A549 treated with DMSO at 1 μM for 4 hours (cell line): ENCODE measurements at places on chromosomes 2 and 18. TPM values are rescaled to one million over a fixed set of nuclear protein-coding genes. Genes with fewer than 3 reads are reported as not detected.

TRABD2A gene
- total RNA-seq: 8.9 to 10.8 TPM (median 10.3 TPM) in 5 replicates

SMYD1 gene
- not detected in 5 replicates for total RNA-seq

MRPL53 gene
- total RNA-seq: 105 to 147 TPM (median 128 TPM) in 5 replicates

CD8A gene
- total RNA-seq: 0.19 to 0.45 TPM (median 0.30 TPM) in 5 replicates

TAF4B gene
- total RNA-seq: 5.2 to 7.0 TPM (median 5.3 TPM) in 5 replicates

NCKAP1 gene
- 84.4 to 113 TPM (median 102 TPM) in 5 replicates for total RNA-seq

DUSP19 gene
- 0.41 to 1.1 TPM (median 0.61 TPM) in 5 replicates for total RNA-seq

MAPK4 gene
- total RNA-seq: 0.02 to 0.17 TPM (median 0.07 TPM) in 5 replicates

RNF152 gene
- total RNA-seq: 0.01 to 0.16 TPM (median 0.01 TPM) in 3 of 5 replicates, not detected in the others

NEU2 gene
- not detected in 5 replicates for total RNA-seq

ATP8B1 gene
- total RNA-seq: 9.9 to 13.9 TPM (median 10.6 TPM) in 5 replicates

KATNAL2 gene
- total RNA-seq: 0.75 to 2.6 TPM (median 1.8 TPM) in 5 replicates

IL36B gene
- 0.15 to 0.25 TPM (median 0.24 TPM) in 3 of 5 replicates, not detected in the others for total RNA-seq

POU3F3 gene
- 0.03 to 0.05 TPM in 2 of 5 replicates, not detected in the others for total RNA-seq

PRKAG3 gene
- not detected in 5 replicates for total RNA-seq

ZNF385B gene
- total RNA-seq: 0.20 TPM in 1 of 5 replicates, not detected in the others

C18orf54 gene
- 2.1 to 3.5 TPM (median 2.8 TPM) in 5 replicates for total RNA-seq

ITGA6 gene
- 38.3 to 53.8 TPM (median 48.3 TPM) in 5 replicates for total RNA-seq

CXCR1 gene
- total RNA-seq: not detected in 5 replicates

DSG1 gene
- total RNA-seq: not detected in 5 replicates

ZBTB7C gene
- total RNA-seq: 0.03 to 0.11 TPM (median 0.05 TPM) in 5 replicates

MGAT4A gene
- 0.78 to 1.7 TPM (median 1.3 TPM) in 5 replicates for total RNA-seq

ZC3H15 gene
- total RNA-seq: 85.3 to 95.7 TPM (median 93.7 TPM) in 5 replicates

NOSTRIN gene
- total RNA-seq: 1.4 to 2.2 TPM (median 1.9 TPM) in 5 replicates

MLPH gene
- 180 to 294 TPM (median 277 TPM) in 5 replicates for total RNA-seq

KIAA2012 gene
- total RNA-seq: not detected in 5 replicates

ATP6V1C2 gene
- 0.18 to 0.99 TPM (median 0.32 TPM) in 5 replicates for total RNA-seq

DCDC2C gene
- 0.15 to 0.50 TPM (median 0.36 TPM) in 5 replicates for total RNA-seq

TFPI gene
- total RNA-seq: 41.4 to 72.0 TPM (median 62.0 TPM) in 5 replicates

CIB4 gene
- 0.16 to 0.31 TPM (median 0.26 TPM) in 3 of 5 replicates, not detected in the others for total RNA-seq

GPR39 gene
- total RNA-seq: 8.5 to 12.1 TPM (median 11.9 TPM) in 5 replicates

FBXO48 gene
- 0.49 to 0.81 TPM (median 0.71 TPM) in 5 replicates for total RNA-seq

KLHL29 gene
- total RNA-seq: 3.4 to 5.1 TPM (median 4.4 TPM) in 5 replicates

ZNF407 gene
- 2.4 to 3.2 TPM (median 3.0 TPM) in 5 replicates for total RNA-seq

SP5 gene
- 0.05 TPM in 1 of 5 replicates, not detected in the others for total RNA-seq

C2orf80 gene
- total RNA-seq: not detected in 5 replicates

RSAD2 gene
- 0.15 to 0.62 TPM (median 0.34 TPM) in 5 replicates for total RNA-seq

FOXI3 gene
- not detected in 5 replicates for total RNA-seq

UGT1A4 gene
- 0.07 TPM in 1 of 5 replicates, not detected in the others for total RNA-seq

ATG16L1 gene
- total RNA-seq: 49.2 to 59.4 TPM (median 51.6 TPM) in 5 replicates
